ENCODE measurements at places on chromosomes 4 and X.
A peak's percentile ranks its signal among the peaks of the same experiment; 100 is the strongest.

DNA sequence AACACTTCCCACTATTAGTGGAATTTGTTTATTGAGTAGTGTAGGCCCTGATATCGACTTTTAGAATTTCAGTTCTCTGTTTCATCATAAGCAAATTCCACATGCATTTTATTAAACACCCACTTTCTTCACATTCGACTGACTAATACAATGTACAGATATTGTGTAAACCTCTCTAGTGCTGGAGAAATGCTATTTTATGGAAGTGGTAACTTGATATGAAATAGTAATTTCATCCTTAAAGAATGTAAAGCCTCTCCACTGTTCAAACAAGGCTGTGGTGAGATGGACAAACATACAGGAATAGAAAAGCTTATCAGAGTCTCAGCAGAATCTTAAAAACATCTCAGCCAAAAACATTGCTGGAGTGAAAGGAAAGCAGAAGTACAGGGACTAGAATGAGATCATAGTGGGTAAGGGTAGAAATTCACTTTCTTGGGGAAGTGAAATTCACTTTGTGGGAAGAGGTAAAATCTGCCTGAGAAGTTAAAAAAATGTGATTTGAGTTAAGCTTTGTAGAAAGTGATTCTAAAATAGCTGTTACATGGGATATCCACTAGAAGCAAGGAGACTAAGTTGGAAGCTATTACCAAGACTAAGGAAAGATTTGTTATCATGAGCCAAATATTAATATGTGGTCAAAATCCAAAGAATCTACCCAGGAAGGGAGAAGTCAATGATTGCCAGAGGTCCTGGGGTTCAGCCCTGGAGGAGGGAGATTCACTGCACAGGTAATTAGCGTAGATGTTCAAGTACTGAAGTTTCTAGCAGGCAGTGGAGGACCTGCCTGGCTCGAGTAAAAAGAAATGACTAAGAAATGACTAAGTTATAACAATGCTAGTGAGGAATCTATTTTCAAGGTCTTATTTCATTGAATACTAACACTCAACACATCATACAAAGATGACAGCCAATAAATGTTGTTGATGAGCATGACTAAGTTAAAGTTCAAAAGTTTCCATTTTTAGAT, 398.3 kb upstream of the FAM47C start:
- no peak for DNase-seq

GRCh38 chr4:97531351-97531750, 611.9 kb downstream of the STPG2 start:
- DNase-seq, result no peak

DNA sequence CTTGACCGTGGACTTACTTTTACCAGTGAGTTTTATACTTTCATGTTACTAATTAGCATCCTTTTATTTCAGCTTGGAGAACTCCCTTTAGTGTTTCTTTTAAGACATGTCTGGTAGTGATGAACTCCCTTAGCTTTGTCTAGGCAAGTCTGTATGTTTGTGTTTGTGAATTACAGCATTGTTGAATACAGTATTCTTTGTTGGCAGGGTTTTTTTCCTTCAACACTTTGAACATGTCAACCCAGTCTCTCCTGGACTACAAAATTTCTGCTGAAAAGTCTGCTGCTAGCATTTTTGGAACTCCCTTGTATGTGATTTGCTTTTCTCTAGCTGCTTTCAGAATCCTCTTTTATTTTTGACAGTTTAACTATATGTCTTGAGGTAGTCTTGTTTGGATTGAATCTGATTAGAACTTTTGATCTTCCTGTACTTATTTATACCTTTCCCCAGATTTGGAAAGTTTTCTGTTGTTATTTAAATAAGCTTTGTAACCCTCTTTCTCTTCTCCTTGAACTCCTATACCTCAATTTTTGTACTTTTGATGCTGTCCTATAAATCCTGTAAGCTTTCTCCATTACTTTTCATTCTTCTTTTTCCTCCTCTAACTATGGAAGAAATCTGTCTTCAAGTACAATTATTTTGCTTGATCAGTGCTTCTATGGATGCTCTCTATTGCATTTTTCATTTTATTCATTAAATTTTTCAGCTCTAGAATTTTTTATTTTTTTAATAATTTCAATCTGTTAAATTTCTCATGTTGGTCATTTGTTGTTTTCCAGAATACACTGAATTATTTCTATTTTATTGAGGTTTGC, 14.1 kb downstream of the PAPSS1 start:
- no peak for DNase-seq

DNA sequence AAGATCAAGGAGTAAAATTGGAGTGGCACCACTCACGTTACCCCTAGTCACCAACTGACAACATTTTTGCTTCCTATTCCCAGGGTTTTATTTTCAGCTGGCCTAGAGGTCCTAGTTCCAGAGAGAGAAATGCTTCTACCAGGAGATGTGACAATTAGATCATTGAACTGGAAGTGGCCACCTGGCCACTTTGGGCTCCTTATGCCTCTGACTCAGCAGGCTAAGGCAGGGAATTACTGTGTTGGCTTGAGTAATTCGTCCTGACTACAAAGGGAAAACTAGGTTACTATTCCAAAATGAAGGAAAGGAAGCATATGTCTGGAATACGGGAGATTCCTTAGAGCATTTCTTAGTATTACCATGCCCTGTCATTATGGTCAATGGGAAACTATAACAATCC, 831.6 kb upstream of the NDST4 start:
- no peak for DNase-seq

DNA sequence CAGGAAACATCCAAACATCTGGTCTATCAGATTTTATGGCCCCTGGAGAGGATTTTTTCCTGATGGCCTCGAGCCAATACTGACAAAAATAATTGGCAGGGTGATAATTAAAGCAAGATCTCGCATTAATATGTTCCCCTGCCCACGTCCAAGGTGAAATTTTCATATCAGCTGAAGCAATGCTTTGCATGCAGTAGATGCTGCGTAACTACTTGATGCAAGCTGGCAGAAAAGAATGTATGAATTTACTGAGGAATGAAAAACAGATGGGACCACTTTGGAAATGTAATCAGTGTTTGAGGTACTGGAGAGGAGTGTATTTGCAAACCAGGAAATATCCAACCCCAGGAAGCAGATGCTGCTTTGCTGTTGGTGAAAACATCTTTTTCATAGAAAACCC, 36.8 kb upstream of the REST start:
- DNase-seq, result no peak

- DNase-seq, result no peak
Observed at GRCh38 chrX:102892103-102892502, 45.0 kb upstream of the RAB40AL start.

DNA sequence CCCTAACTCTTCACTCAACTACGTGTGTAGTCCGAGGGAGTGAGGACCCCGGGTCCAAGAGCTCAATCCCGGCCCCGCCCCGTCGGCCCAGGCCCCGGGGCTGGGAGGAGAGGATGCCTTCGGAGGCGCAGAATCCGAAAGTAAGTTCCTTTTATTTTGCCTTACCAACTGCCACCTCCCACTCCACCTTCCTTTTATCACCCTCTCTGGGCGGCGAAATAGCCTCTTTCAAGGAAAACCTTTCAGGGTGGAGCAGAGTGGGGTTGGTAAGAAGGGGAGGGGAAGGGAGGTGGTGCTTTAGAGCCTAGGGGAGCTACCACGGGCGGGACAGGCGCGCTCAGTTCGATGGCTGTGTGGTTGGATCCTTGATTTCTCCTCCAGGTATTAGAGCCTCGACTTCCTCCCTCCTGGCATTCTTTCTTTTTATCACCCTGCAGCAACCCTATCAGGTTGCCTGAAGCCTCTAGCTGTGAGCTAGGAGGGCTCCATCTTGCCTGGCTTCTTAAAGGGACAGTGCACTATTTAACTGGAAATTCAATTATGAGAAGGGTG, 191.2 kb downstream of the RRAGB start:
- DNase-seq, result peak; percentile 26

DNA sequence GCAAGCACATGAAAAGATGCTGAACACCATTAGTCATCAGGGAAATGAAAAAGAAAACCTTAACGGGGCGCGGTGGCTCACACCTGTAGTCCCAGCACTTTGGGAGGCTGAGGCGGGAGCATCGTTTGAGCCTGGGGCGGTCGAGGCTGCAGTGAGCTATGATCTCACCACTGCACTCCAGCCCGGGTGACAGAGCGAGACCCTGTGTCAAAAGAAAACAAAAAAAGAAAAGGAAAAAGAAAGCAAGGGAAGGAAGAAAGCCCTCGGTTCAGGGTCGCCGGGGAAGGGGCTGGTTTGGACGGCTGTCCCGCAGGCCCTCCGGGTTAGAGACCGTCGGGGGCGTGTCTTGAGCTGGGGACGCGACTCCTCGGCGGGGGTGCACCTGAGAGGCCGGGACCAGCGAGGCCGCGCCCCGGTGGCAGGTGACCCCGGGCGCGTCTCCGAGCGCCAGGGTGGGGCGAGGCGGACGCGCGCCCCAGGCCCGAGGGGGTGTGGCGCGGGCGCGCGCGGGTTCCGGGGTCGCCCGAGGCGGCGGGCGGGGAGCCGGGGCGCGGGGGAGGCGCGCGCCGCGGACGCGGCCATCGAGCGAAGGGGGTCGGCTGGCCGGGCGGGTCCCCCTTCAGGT, 478 bp upstream of the PLXNA3 start:
- peak; percentile 43 for DNase-seq

GRCh38 chr4:178275671-178276360, 833.6 kb upstream of the AGA start:
- peak; percentile 43 for DNase-seq

DNA sequence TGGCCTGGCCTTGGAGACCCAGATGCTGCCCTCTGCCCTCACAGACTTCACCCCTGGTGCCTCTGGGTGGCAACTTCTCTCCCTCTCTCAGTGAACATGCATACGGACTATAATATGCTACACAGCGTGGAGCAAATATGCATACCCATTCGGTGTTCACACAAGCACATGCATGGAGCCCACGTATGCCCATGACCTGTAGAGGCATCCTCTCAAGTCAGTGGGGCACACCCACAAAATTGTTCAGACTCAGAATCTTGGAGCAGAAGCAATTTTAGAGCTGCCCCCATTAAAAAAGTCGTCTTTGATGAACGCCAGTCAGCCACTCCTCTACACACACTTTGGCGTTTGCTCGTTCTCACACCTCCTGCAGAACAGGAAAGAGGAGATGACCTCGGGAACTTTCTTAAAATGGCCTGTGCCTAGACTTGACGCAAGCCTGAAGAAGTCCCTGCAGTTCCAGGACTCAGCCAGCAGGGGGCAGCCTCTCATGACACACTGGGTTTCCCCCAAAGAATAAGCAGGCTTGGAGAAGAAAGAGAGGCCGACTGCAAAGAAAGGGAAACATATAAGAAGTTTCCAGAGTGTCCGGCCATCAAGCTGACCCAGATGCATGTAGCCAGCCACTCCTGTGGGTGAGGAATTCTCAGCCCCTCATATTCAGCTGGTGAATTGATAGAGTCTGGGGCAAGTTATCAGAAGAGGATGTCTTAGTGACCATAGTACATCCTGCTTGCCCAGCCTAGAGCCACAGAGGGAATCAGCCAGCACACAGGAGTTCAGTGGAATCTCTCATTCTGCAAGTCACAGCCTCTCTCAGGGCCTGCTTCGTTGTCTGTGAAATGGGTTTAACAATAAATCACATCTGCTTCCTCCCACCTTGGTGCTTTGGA, 17.3 kb downstream of the APLN start:
- DNase-seq, result peak; percentile 77

DNA sequence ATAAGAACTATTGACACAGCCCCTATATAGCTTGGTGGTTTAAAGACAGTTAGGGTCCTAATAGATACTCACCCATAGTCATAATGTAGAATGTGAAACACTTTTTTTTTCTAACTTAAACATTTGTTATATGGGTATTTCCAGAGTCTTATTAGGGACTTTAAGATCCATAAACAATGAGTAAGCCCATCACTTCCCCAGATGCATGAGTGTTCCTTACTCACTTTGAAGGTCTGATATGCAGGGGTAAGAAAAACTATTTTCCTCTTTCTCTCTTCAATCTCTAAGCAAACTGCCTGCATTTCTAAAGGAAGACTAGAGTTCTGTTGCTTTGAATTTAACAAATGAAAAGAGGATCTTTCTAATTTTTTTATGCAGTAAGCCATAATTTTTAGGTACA, 443.6 kb upstream of the PITX2 start:
- DNase-seq, result no peak

- no peak for DNase-seq
Observed at GRCh38 chrX:111467896-111468295, 43.5 kb upstream of the SERTM2 start.

DNA sequence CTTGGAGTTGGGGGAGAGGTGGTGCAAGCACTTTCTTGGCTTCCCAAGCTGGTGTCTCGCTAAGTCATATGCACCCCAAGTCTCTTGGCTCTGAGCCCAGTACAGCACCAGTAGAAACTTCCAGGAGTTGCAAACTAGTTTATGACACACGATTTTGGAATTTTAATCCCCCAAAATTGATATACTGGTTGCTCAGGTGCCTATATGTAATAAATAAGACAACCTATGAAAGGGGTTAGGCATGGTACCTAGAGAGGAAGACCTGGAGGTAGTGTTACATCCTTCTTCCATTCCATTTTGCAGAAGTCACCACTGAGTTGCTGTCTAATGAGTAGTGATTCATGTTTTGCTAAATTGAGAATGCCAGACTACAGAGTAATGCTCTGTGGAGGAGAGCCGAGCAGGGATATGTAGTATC, 4.3 kb upstream of the SLC4A4 start:
- no peak for DNase-seq

GRCh38 chr4:125388613-125389012, 73.9 kb downstream of the FAT4 start:
- no peak for DNase-seq
